ENCODE measurements at places on chromosomes 13 and 19.

- DNase-seq: no peak
These were observed 1.3 kb upstream of the C3 start for GRCh38 chr19:6721773-6722172.

GRCh38 chr19:5048727-5049553 is 80.0 kb downstream of the KDM4B start:
- DNase-seq: no peak

DNA sequence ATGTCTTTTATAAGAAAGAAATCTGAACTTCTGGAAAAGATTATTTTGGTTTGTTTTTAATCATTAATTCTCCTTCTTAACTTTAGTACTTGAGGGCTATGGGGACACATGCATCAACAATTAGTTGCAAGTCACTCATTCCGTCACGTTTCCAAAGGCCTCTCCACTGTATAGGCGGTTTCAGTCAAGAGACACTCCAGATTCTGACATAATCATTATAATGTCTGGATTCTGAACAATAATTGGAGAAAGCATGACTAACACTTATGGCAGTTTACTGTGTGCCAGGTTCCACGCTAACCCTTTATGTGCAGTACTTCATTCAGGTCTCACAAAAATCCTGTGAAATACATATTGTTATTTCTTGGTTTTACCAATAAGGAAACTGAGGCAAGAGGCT is 71.9 kb downstream of the TNFRSF19 start:
- no peak for DNase-seq

DNA sequence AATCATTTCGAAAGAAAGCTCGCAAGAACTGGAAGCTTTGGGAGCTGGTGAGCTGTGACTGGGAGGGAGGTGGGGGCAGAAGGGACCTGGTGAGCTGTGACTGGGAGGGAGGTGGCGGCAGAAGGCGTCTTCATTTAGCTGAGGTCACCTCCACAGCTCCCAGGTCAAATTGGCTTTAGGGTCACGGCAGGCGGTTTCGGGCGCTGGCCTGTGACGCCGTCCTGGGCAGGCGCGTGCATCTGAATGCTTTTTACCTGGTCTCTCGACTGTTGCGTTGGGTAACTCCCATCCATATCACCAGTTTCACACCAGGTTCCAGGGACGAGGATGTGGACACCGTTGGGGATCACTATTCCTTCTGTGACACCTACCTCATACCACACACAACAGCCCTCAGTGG is 29.2 kb downstream of the C2CD4C start:
- DNase-seq: no peak

DNA sequence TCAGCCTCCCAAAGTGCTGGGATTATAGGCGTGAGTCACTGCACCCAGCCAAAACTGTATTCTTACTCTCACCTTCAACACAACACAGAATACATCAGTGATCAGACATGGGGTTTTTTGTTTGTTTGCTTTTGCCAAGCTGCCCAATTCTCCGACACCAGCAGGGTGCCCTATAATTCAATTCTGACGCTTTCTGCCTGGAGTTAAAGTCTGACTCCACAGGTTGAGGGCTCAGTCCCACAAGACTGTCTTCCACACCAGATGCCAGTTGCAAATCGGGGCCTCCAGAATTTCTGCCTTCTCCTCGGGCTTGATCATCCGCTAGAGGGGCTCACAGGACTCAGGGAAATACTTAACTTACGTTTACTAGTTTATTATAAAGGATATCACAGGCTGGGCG is 22.1 kb downstream of the FBN3 start:
- DNase-seq: no peak

- no peak for DNase-seq
These were observed 82.1 kb downstream of the CHST8 start for GRCh38 chr19:33703821-33704220.

DNA sequence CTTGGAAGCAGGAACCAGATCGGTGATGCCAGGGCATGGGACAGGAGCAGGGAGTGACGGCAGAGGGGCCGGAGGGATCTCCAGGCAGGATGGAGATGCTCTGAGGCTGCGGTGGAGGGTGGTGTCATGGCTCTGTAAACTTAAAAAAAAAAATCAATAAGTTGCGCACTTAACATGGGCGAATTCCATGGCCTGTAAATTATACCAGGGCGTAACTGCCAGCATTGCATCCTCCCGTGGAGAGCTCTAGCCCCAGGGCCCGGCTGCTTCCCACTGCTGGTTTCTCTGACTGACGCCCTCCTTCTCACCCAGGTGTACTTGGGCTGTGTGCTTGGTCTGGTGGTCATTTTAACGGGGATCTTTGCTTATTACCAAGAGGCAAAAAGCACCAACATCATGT is 8.7 kb downstream of the ATP12A start:
- no peak for DNase-seq

- no peak for DNase-seq
These were observed 823.9 kb upstream of the SLITRK1 start for GRCh38 chr13:84705982-84706710.

DNA sequence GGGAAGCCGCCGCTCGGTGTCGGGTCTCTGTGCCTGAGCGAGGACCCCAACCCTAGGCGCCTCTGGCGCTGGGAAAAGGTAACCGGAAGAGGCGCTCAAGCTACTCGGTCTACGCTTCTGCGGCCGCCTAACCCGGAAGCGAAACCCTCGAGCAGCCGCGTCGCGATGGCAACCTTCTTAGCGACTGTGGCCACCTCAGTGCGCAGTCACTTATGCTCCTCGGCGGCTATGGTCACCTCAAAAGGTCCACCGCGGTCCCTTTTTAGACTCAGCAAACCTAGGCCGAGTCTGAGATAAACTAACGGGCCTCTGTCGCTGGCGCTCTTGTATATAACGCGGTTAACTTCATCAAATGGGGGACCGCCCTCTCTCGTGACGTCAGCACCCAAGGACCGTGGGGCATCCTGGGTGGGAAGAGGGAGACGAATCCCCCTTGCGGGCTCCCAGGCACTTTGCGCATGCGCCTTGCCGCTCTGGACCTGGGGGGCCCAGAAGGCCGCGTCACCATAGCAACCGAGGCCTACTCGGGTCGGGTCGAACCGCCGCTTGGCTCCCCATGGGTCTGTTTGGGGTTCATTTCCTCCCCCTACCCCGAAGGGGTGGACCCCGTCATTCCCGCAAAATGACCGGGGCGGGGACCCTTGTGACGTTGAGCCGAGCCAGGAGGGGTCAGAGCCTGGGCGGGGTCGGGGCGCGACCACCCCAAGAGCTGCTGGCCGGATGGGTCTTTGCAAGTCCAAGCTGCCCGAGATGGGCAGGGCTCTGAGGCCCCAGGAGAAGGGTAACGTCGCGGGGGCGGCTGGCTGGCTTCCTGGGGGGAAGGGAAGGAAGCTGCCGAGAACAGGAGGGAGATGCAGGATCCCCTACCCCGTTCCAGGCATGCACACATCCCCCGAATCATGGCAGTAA is at the start of gene GTF2F1:
Gene GTF2F1, minus strand, starts transcription at position 91 of the 909 bp plus-strand sequence. CDS start 169 bp downstream, outside the sequence.
- peak; percentile 96 for DNase-seq

GRCh38 chr13:106588367-106588766 is 20.4 kb upstream of the ARGLU1 start:
- DNase-seq: no peak

DNA sequence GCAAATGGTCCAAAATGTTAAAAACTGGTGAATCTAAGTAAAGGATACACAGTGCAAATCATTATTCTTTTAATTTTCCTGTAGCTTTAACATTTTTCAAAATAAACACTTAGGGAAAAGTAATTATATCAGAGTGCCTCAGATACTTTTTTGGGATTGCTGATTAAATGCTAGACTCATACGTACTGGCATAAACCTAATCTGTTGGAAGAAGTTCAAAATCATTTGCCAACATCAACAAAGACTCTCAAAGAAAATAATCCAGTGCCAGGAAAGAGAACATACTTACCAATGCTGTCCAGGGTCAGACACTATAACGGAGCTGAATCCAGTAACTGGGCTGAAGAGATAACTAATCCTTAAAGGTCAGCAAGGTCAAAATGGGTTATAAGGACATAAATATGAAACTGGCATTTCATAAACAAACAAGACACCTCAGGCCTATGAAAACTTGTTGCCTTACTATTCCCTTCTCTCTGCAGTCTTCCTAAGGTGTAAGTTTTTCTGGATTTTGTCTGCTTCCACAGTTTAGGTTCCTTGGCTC is 3.3 kb upstream of the ZNF420 start:
- DNase-seq: no peak

GRCh38 chr19:7928741-7929701 is 3.1 kb upstream of the CTXN1 start:
- peak; percentile 63 for DNase-seq

DNA sequence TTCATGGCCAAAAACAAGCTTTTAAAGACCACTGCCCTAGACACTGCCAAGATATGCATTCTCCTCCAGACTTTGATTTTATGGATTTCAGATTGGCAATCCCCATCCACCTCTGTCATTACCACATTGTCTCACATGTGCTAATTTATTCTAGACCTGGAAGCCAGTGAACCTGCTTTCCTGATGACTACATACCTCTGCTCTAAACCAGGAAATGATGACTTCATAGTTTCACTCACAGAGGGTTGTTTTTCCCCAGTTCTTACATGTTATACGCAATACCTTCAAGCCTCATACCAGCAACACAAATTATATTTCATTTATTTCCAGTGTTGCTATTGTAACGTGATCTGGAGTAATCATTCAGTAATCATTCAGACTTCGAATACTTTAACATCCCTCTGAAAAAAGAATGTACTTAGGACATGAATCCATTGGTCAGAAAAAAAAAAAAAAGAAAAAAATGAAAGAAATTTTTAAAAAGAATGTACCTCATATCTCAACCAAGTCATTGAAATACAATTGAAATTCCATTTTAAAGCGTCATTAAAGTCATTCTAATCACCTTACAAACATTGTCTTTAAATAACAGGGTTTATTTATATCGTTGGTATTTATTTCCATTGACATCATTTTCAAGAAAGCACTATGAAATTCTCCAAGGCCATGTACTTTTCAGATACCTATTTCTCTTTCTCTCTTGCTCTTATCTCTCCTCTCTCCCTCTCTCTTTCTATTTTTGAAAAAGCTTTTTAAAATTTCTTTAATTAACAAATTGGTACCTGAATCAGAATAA is 33.4 kb upstream of the KLF5 start:
- DNase-seq: peak; percentile 44

DNA sequence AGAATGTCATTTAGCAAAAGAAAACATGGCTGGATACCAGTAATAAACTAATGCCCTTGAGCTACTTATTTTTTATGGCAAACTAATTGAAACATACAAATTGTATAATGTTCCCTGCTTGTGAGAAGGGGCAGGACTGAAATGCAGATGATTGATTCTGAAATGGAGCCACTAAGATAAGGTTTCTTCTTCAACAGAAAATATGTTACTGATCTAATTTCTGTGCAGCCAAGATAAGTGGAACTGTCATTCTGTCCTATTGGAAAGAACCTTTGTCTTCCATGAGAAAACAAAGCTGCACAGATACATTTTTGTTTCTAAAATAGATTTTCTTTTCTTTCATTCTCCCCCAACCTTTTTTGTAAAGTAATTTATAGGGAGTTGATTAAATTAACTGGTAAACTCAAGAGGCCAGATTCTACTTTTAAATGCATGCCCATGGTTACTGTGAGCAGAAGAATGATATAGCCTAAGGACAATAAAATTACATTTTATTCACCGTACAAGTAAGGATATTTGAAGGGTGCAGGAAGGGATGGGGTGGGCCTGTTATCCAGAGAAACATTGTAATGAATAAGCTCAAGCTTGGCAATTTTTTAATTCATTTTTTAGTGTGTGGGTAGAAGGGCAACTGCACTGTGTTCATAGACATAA is 39.9 kb downstream of the STARD13 start:
- no peak for DNase-seq

DNA sequence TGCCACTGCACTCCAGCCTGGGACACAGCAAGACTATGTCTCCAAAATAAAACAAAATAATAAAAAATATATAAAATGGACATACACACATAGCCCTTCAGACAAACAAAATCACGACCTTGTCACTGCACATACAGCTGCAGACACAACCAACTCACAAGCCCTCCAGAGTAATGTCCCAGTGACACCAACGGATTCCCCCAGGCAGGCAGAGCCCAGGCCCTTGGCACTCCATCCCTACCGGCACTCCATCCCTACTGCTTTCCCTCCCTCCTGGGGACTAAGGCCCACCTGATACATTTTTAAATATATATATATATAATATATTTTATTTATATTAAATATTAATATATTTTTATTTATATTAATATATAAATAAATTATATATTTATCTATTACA is 18.5 kb downstream of the ZNF101 start:
- peak; percentile 17 for DNase-seq

DNA sequence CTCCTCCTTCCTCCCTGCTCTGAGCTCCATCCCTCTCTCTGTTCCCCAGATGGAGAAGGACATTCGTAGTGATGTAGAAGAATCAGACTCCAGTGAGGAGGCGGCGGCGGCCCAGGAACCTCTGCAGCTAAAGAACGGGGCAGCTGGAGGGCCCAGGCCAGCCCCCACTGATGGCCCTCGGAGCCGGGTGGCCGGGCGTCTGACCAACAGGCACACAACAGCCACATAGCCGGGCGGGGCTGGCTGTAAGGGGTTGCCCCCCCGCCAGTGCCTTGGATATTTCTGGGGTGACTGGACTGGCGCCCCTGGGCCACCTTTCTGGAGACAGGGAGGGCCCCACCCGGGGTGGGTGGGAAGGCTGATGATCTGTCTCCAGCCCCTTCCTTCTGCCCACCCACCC is 46.3 kb downstream of the CD320 start:
- no peak for DNase-seq

- no peak for DNase-seq
These were observed 553.7 kb upstream of the PRR20A start for GRCh38 chr13:56586976-56587375.

- no peak for DNase-seq
These were observed 2.7 kb downstream of the SPACA6 start for GRCh38 chr19:51695702-51696315.

- no peak for DNase-seq
These were observed 397.8 kb downstream of the FGF14 start for GRCh38 chr13:102003848-102004570.

- no peak for DNase-seq
These were observed 159.1 kb downstream of the GPC5 start for GRCh38 chr13:91557328-91558090.

GRCh38 chr19:19966862-19967261 is 66.1 kb downstream of the ZNF93 start:
- DNase-seq: no peak

GRCh38 chr13:76687467-76687866 is 198.7 kb downstream of the KCTD12 start:
- no peak for DNase-seq

DNA sequence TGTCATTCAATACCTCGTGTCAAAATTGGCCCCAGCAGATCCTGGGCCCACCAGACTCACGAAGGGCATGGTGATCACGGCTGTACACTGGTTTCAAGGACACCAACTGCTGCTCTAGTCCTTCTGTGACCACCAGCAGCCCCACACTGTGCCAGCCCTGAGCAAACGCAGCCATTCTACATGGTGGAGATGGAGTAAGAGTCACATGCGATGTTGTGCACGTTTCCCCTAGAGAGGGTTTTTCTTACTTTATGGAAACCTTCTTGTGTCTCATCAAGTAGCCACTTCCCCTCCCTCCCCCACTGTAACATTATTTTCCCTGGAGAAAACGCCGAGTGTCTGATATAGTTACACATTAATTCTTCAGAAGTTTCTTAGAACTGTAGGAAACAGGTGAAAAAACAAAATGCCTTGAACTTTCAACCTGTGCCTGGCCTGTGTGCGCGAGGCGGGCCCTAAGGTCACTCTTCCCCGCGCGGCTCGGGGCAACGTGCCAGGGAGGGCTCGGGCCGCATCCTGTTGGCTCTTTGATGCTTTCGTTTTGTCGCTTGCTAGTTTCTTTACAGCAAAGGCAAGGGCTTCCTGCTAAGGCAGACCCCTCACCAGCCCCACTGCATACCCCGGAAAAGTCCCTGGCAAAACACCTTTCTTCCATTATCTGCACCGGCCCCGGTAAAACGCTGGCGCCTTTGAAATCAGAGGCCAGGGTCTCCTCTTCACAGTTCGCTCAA is 44.6 kb downstream of the GGACT start:
- DNase-seq: no peak
